Renal cortex interstitium (tissue), 15 donors: ENCODE measurements at places on chromosomes 12 and 14. TPM values are rescaled to one million over a fixed set of nuclear protein-coding genes. Genes with fewer than 3 reads are reported as not detected.

Gene ISM2
- polyA plus RNA-seq = 3.6 TPM

Gene SINHCAF
- 317 TPM for polyA plus RNA-seq

Gene IL25
- polyA plus RNA-seq = not detected

Gene AVPR1A
- polyA plus RNA-seq = 9.3 TPM

DNA sequence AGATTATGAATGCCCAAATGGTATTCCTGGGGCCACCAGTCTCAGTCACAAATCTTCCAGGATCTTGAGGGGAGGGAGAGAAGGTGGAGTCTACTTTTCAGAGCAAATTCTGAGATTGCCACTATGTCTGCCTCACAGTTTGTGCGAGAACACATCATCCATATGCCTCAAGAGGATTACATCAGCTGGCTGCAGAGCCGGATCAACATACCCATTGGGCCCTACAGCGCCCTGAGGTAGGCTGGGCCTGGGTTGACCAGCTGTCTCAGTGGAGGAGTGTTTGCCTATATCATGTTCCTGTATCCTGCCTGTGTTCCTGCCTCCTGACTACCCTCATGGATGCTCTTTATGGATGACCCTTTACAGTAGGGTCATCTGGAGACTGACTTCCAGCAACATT is 53.1 kb upstream of the TMEM233 start:
- no peak for DNase-seq

DNA sequence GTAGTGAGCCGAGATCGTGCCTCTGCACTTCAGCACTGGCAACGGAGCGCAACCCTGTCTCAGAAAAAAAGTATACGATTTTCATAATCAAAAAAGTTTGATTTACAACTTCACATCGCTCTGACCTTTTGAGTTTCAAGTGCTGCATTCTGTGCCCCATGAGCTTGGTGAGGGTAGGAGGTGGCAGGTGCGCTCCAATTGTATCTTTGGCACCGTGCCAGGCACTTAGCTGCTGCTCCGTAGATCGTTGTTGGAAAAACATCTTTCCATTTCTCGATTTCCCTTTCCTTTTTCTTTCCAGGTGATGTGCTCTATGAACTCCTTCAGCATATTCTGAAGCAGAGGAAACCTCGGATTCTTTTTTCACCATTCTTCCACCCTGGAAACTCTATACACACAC is 203.7 kb downstream of the ETV6 start:
- no peak for DNase-seq

DNA sequence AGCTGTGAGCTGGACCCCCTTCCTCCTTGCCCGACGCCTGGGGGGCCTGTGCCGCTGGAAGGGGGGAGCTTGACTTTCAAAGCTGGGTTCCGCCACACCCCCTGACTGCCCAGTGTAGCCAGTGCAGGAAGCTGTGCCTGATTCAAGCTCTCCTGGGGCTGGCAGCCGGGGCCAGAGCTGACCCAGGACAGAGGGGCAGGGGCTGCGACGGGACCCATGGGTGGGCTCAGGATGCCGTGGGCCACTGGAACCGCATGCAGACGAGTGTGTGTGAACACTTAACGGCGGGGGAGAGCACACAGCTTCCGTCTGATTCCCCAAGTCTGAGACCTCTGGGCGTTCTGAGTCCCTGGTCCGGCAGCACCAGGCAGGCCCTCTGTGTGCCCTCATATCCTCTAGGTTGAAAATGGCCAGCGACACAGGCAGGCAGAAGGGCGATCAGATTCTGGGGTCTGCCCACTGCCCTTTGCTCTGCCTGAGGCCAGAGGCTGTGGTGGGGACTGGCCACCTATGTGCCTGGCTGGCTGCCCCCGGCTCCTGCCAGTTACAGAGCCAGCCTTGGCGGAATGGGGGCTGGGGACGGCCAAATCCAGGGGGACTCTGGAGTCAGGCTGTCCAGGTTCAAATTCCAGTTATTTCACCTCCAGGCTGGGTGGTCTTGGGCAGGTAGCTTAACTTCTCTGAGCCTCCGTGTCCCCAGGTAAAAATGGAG is 54.0 kb downstream of the CYP46A1 start:
- DNase-seq = no peak

GRCh38 chr14:79251278-79251677 is 960.0 kb downstream of the DIO2 start:
- DNase-seq = no peak

DNA sequence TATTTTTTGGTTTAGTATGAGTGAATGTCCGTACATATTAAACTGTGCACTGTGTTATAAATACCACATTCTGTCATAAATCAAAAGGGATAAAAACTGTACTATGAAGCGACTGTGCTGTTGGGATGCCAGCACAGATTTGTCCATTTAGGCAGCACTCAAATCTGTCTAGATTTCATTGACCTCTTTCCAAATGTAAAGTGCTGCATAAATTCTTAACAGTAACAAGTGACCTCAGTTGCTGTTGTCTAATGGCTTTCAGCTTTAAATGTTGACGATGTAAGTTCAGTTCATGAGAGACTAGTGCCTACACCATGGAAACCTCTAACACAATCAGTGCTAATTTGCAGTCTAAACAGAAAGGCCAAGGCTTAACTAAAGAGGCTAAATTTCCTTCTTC is 531.4 kb upstream of the LMO3 start:
- no peak for DNase-seq

- DNase-seq = no peak
Observed at GRCh38 chr12:75798136-75798926, 233.2 kb downstream of the PHLDA1 start.

DNA sequence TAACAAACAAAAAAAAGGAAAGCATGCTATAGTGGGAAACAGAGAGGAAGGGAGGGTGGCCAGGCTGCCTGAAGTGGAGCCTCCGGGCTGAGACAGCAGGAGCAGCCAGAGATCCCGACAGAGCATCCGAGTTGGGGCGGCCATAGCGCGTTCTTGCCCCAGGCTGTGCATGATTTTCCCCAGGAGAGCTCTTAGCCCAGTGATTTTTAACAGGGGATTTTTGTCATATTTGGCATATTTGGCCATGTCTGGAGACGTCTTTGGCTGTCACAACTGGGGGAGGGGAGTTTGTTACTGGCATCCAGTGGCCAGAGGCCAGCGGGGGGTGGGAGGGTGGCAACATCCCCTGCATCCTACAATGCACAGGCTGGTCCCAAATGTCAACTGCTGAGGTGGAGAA is 23.6 kb downstream of the BDKRB1 start:
- no peak for DNase-seq
